Occipital lobe (tissue), 3 donors: ENCODE measurements at places on chromosomes 1 and 21. TPM values are rescaled to one million over a fixed set of nuclear protein-coding genes. Genes with fewer than 3 reads are reported as not detected.

GJA5 gene
- 1.4 TPM for total RNA-seq

DNA sequence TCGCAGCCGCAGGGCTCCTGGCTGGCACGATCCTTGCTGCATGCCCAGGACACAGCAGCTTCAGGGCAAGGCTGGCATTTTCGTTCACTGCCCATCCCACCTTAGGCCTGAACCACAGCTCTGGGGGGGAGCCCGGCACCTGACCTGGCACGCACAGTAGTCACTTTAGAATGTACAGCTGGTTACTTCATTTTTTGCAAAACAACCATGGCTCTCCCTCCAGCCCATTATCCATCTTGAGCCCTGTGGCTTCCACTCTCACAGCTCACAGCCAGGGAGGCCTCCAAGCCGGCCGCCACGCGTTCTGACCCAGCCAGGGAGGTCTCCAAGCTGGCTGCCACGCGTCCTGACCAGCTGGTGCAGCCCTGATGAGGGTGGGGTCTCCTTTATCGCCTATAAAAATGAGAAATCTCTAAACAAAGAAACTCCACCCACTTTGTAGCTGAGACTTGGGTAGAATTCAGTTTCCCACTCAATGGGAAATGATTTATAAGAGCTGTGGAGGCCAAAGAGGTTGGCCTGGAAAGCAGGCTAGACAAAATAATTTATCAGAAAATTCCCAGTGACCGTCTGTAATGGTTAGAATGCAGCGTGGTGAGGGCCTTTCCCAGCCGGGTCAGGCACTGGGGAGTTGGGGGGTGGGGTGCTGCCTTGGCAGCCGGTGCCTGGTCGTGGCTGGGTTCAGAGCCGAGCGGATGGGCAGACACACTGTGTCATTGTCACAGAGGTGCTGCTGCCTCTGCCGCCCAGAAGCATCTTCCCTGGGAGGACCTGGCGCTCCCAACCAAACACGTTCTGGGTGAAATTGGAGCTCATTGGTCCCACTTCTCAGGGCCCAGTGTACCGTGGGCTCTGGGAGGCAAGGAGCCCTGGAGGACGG is 54.6 kb upstream of the ACTRT2 start:
- DNase-seq, result no peak

PLA2G4A gene
- 2.3 TPM for total RNA-seq

DNA sequence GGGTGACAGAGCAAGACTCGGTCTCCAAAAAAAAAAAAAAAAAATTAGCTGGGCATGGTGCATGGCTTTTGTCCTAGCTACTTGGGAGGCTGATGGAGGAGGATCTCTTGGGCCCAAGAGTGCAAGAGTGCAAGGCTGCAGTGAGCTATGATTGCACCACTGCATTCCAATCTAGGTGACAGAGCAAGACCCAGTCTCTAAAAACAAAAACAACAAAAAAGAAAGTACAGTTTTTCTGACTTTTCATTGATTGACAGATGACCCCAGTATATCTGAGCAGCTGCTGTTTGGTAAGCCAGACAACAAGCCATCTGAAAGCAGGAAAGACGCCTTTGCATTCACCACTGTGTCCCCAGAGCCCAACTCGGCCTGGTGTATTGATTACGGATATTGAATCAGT is 10.9 kb upstream of the DPT start:
- DNase-seq, result no peak

CACNA1E gene
- total RNA-seq, result 77.4 TPM

ARHGEF10L gene
- total RNA-seq, result 22.3 TPM

CCDC185 gene
- total RNA-seq, result not detected

DNA sequence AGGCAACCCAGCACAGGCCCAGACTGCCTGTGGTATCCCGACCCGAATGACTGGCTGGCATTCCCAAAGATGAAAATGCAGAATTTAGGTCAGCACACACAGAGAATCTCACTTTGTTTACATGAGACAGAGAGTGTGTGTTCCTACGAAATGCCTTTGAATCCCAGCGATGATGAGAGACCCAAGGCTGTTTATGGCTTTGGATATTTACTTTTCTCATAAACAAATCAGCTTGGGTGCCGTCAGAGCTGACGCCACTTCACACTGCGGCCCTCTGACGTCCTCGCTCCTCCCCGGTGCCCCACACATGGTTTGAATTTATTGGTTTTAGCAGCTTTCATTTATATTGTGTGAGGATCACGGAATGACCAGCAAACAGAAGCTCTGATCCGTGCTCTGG is 18.7 kb downstream of the TRABD2B start:
- no peak for DNase-seq

- DNase-seq, result no peak
Measured at GRCh38 chr1:82879701-82880305, 1079.1 kb downstream of the ADGRL2 start.

ANGPTL7 gene
- not detected for total RNA-seq

GRCh38 chr1:193435781-193436180 is 249.4 kb upstream of the B3GALT2 start:
- DNase-seq, result no peak

DNA sequence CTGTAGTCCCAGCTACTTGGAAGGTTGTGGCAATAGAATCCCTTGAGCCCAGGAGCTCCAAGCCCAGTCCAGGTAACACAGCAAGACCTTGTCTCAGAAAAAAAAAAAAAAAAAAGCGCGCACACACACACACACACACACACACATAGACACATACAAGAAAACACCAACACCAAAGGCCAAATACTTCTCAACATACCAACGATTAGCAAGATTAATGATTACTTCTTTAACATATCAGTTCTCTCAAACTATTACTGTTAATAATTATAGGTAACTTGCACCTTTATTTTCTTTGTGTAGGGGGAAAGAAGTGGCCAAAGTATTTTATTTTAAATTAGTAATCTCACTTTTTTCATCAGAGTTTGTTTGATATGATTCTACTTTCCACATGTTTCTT is 289.5 kb upstream of the ADGRL2 start:
- DNase-seq, result no peak

DNA sequence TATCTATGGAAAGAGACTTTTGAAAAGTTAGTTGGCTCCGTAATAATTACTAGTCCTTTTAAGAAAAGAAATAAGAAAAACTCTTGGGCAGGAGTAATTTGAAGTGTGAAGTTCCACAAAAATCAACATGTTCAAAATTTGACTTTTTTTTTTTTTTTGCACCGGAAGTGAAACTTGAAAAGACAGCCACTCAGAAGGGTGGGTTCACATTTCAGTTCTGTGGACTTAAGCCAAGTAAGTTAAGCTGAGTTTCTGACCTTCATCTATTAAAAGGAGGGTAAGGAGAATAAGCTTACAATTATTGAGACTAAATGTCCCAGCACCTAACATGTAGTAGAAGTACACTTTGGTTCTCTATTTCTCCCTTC is 11.0 kb downstream of the RO60 start:
- DNase-seq, result no peak

GRCh38 chr1:93694819-93695218 is 13.2 kb upstream of the BCAR3 start:
- DNase-seq, result no peak

DNA sequence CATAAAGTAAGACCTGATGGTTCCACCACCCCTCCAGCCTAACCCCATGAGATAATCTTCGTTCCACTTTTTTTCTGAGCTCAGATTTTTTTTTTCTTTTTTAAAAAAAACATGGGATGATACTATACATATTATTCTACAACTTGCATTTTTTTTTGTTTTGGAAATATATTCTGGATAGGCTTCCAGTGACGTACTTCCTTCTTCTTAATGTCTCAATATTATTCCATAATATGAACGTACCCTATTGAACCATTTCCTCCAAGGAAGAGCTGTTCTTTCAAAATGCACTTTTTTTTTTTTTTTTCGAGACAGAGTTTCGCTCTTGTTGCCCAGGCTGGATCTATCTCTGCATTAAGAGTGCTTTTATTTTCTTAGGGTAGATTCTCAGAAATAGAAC is 1.5 kb downstream of the EDEM3 start:
- no peak for DNase-seq

DNA sequence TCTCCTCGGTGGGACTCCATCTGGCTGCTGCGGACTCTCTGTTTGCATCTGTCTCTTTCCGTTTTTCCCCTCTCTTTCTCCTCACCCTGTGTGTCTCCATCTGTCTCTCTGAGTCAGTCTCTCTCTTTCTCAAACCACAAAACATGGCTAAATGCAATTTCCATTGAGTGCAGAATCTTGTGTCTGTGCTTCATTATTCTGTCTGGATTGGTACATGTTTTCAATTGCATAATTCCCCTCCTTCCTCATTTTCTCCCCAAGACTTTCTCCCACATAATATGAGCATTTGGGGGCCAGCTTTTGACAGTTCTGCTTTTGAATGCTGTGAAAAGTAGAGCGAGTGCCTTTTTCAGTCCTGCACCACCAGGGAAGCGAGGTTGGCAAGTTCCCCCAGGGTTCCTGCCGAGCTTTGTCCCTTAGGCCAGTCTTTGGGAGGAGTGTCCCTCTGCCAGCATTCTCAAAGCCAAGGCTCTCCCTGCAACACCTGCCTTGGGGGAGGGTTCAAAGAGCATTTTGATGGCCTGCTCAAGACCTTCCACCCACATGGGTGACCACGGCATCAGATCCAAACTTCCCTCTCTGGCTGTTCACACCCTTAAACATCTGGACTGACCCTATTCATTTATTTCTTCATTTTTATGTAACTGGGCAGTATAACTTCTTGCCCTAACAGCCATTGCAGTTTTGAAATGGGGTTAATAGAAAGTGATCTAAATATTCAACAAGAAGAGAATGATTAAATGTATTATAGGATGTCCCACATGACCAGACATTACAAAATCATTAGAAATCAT is 32.8 kb upstream of the SCMH1 start:
- DNase-seq, result no peak

RNF223 gene
- not detected for total RNA-seq

- no peak for DNase-seq
Measured at GRCh38 chr1:59278780-59279354, 18.0 kb upstream of the FGGY start.

GRCh38 chr21:44846485-44847260 is 26.8 kb downstream of the PTTG1IP start:
- DNase-seq, result peak; percentile 27

GRCh38 chr1:184556665-184557064 is 169.8 kb downstream of the C1orf21 start:
- DNase-seq, result no peak

PKLR gene
- not detected for total RNA-seq

KPRP gene
- not detected for total RNA-seq

DIP2A gene
- total RNA-seq, result 26.8 TPM

DNA sequence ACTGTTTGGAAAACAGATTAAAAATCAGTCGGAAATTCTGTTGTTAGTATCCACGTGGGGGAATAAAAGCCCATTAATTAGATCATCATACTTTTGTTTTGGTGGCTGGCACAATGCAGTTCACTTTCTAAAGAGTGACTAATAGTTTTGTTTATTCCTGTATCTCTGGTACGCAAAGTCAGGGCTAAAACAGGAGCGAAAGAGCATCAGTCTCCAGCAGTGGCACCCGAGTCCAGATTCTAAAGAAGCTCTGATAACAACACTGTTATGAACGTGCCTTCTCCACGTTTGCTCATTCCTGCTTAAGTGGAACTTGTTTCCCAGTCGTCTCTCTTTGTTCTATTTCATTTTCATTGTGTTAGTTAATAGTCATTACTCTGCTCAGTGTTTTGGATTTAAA is 69.6 kb downstream of the HSPA13 start:
- DNase-seq, result no peak
